ENCODE measurements at places on chromosomes 12 and 14.

DNA sequence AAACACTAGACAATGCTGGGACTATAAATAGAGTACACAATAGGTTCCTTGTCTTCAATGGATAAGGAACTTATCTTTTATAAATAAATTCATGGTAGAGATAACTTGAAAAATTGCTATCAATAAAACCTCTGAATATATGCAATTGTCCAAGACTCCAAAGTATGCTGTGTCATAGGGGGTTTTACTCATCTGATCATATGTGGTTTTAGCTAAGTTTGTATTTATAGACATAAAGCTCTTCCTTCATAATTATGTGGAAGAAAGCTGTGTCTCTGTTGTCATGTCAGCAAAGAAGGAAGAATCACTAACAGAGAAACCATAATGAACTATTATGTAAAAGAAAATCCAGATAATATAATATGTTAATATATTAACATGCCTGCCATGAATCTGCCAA lies 111.5 kb upstream of the ATXN7L3B start:
- no peak for DNase-seq

GRCh38 chr12:49838973-49839633 lies 3.8 kb downstream of the BCDIN3D start:
- peak; percentile 64 for DNase-seq

DNA sequence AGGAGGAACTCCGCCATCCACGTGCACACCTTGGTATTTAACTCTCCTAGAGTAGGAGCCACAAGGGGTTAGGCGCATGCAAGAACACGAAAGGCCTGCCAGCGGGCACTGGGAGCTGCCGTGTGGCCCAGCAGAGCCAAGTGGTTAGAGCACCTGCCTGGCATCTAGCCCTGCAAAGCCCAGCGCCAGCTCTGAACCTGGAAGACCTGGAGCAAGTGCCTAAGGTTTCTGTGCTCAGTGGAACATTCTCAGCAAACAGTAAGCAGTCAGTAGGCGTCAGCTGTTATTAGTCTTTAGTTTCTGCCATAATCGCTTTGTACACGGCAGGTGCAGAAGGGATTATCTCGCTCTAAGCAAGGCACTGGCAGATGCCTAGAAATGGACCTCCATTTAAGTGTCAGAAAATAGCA lies 55.4 kb downstream of the SETD3 start:
- DNase-seq = no peak

- DNase-seq = no peak
These were observed 55.5 kb downstream of the PPM1A start for GRCh38 chr14:60304509-60304908.

GRCh38 chr14:42057111-42057510 lies 450.4 kb downstream of the LRFN5 start:
- DNase-seq = no peak

GRCh38 chr12:28582672-28583376 lies 392.6 kb downstream of the CCDC91 start:
- no peak for DNase-seq
